ENCODE measurements at places on chromosomes 6 and 20.

GRCh38 chr6:68975064-68975463, 340.0 kb downstream of the ADGRB3 start:
- no peaks in the 10 kb centered on the region for H3K4me1 ChIP-seq
- no peak overlapping the region for H3K27ac ChIP-seq
- no peak overlapping the region for H3K4me3 ChIP-seq
- no peaks in the 10 kb centered on the region for H3K36me3 ChIP-seq
- DNase-seq, result no peak
- H3K27me3 ChIP-seq, result no peaks in the 10 kb centered on the region

DNA sequence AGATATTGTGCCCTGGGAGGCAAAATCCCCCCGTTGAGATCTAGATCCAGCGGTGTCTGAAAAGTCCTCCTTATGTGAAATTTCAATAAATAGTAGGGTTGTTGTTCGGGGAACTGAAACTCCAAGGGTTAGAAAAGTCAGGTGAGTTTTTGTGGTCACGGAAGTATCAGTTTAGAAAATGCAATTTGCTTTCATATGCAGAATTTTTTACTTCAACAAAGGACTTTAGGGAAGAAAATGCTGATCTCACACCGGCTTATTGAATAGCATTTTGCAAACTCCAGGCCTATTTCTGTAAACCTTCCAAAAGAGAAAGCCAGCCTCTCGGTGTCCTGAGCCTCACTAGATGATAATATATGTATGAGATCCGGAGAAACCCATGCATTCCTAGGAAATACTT, 254.7 kb downstream of the TSHZ2 start:
- no peak overlapping the region for H3K27ac ChIP-seq
- DNase-seq, result no peak
- H3K4me3 ChIP-seq, result no peak overlapping the region
- H3K27me3 ChIP-seq, result no peaks in the 10 kb centered on the region
- no peaks in the 10 kb centered on the region for H3K36me3 ChIP-seq

DNA sequence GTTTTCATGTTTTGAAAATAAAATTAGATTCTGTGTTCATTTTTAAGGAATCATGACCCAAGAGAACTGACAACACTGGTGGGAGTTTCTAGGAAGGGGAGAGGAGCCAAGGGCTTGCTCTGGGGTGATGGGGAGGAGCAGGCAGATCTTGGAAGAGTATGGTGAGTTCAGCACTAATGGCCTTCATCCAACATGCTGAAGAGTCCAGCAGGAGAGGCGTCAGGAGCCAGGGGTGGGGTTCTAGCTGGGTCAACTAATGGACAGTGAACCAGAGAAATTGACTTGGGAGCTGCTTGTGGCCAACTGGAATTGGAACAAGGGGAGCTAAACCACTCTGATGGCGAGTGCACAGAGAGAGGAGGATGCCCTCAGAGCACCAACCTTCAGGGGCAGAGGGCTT, 107.1 kb downstream of the MRPL14 start:
- no peaks in the 10 kb centered on the region for H3K4me1 ChIP-seq
- DNase-seq, result no peak
- no peak overlapping the region for H3K4me3 ChIP-seq
- peak overlapping the region; percentile 26 for H3K27ac ChIP-seq
- no peaks in the 10 kb centered on the region for H3K36me3 ChIP-seq

DNA sequence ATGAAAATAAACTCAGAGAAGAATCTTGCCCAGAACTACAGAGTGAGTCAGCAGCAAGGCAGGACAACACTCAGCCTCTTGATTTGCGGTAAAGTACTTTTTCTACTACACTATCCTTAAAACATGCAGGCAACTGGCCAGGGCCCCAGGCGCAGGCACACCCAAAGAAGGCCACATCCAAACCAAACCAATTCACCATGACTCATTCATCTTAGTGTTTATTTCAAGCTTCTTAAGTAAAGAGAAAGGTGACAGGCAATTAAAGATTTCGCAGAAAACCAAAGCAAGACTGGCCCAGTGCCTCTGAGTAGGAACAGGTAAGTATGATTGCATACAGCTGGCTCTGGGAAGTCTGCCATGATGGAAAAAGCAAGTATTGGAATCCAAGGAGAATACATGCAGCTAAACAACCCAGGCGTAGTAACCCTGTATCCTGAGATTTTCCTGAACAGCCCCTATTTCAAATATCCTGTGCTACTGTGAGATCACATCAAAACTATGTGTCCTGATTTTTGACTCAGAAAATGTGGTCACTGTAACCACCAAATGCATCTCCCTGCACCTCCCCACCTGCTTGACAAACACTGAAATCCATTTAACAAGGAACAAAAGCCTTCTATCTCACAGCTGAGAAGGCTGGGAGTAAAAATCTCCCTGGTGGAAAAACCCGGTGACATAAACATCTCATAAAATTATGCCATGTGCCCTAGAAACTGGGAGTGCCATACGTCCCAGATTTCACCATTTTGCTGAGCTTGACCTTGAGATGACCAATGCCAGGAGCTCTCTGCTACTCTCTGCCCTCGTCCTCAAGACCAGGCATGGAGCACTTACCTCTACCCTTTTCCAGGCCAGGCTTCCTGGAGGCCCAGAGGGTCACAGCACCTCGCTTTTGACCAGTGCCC, 12.4 kb downstream of the WFDC3 start:
- no peak overlapping the region for H3K27ac ChIP-seq
- DNase-seq, result no peak
- no peaks in the 10 kb centered on the region for H3K36me3 ChIP-seq
- no peak overlapping the region for H3K4me3 ChIP-seq

DNA sequence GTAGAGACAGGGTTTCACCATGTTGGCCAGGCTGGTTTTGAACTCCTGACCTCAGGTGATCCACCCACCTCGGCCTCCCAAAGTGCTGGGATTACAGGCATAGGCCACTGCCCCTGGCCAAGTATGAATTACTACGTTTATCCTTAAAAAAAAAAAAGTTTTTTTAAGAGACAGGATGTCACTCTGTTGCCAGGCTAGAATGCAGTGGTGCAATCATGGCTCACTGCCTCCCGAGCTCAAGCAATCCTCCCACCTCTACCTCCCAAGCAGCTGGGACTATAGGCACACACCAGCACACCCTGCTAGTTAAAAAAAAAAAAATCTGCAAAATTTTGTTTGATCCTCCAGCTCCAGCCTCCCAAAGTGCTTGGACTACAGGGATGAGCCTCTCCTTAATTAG, 23.1 kb downstream of the IYD start:
- peaks cover 30% of the 10 kb centered on the region for H3K27me3 ChIP-seq
- no peak for DNase-seq
- no peak overlapping the region for H3K4me3 ChIP-seq
- H3K27ac ChIP-seq, result no peak overlapping the region

- no peak overlapping the region for H3K27ac ChIP-seq
- no peaks in the 10 kb centered on the region for H3K36me3 ChIP-seq
- no peak for DNase-seq
- H3K4me3 ChIP-seq, result no peak overlapping the region
These were observed 52.7 kb downstream of the IL20RA start for GRCh38 chr6:136992113-136992512.

DNA sequence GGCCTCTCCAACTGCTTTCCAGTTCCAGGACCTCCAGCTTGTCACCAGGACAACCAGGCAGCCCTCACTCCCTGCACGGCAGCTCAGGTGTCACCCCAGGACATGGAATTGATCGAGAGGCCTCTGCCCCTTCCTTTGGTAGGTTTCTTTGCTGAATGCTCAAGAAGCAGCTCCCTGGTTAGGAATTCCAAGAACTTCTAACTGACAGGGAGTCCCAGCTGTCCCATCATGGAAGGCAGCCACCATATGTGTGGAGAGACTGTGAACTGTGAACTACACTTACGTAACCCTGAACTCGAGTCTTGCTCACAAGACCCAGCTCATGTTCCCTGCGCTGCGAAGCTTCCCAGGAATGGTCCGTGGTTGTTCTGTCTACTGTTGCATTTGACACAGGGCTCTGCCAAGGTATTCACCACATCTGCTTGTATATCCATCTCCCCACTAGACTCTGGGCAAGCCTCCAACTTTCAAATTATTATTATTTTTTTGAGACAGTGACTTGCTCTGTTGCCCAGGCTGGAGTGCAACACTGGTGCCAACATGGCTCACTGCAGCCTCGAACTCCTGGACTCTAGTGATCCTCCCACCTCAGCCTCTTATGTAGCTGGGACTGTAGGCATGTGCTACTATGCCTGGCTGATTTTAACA, 35.7 kb downstream of the MGME1 start:
- no peak overlapping the region for H3K27ac ChIP-seq
- DNase-seq, result no peak
- H3K27me3 ChIP-seq, result peaks cover 12% of the 10 kb centered on the region
- no peaks in the 10 kb centered on the region for H3K4me1 ChIP-seq
- H3K4me3 ChIP-seq, result no peak overlapping the region
- no peaks in the 10 kb centered on the region for H3K36me3 ChIP-seq

- peak; percentile 33 for DNase-seq
- H3K27me3 ChIP-seq, result peaks cover 45% of the 10 kb centered on the region
- no peak overlapping the region for H3K27ac ChIP-seq
- no peak overlapping the region for H3K4me3 ChIP-seq
These were observed 38.6 kb upstream of the SENP6 start for GRCh38 chr6:75563032-75563431.

- peaks cover 2% of the 10 kb centered on the region for H3K36me3 ChIP-seq
- DNase-seq, result no peak
- peak overlapping the region; percentile 5 for H3K27ac ChIP-seq
- H3K27me3 ChIP-seq, result no peaks in the 10 kb centered on the region
- no peak overlapping the region for H3K4me3 ChIP-seq
These were observed 21.9 kb upstream of the CHMP4B start for GRCh38 chr20:33789109-33789857.

- H3K4me3 ChIP-seq, result no peak overlapping the region
- H3K4me1 ChIP-seq, result peaks cover 81% of the 10 kb centered on the region
- no peak for DNase-seq
- H3K36me3 ChIP-seq, result peaks cover 63% of the 10 kb centered on the region
- no peaks in the 10 kb centered on the region for H3K27me3 ChIP-seq
- no peak overlapping the region for H3K27ac ChIP-seq
These were observed 59.1 kb upstream of the RIPOR2 start for GRCh38 chr6:24994812-24995211.

- no peaks in the 10 kb centered on the region for H3K36me3 ChIP-seq
- no peaks in the 10 kb centered on the region for H3K4me1 ChIP-seq
- no peak for DNase-seq
- no peak overlapping the region for H3K27ac ChIP-seq
- no peak overlapping the region for H3K4me3 ChIP-seq
These were observed 181.6 kb upstream of the AKAP12 start for GRCh38 chr6:151058021-151058733.

- peaks cover 37% of the 10 kb centered on the region for H3K36me3 ChIP-seq
- H3K4me1 ChIP-seq, result peaks cover 20% of the 10 kb centered on the region
- H3K4me3 ChIP-seq, result no peak overlapping the region
- H3K27ac ChIP-seq, result peak overlapping the region; percentile 8
These were observed 28.9 kb downstream of the SNX5 start for GRCh38 chr20:17939622-17940223.

DNA sequence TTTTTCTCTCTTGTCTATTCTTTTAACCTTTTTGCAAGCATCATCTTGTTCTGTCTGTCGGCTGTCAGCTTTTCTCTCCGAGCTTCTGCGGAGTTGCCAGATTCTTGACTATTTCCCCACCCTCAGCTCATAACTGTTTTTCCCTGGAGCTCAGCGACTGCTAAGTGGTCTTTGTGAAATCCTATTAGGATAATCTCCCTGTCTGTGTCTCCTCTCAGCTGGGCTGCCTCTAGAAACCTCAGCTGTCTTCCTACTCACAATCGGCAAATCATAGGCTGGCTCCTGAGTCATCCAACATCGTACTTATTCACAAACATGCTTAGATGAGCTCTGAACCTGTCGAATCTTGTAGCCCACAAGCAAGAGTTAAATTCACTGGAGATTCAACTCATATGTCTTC, 332.3 kb downstream of the PTPRT start:
- no peak overlapping the region for H3K4me3 ChIP-seq
- H3K36me3 ChIP-seq, result no peaks in the 10 kb centered on the region
- no peak for DNase-seq
- H3K27ac ChIP-seq, result no peak overlapping the region
- H3K4me1 ChIP-seq, result no peaks in the 10 kb centered on the region

GRCh38 chr6:169424149-169424804, 170.6 kb upstream of the THBS2 start:
- DNase-seq, result no peak
- H3K4me1 ChIP-seq, result no peaks in the 10 kb centered on the region
- no peak overlapping the region for H3K27ac ChIP-seq
- H3K4me3 ChIP-seq, result no peak overlapping the region

GRCh38 chr6:152380993-152381898, 255.9 kb downstream of the SYNE1 start:
- H3K36me3 ChIP-seq, result no peaks in the 10 kb centered on the region
- no peak overlapping the region for H3K4me3 ChIP-seq
- no peak overlapping the region for H3K27ac ChIP-seq
- no peaks in the 10 kb centered on the region for H3K4me1 ChIP-seq
- no peak for DNase-seq

DNA sequence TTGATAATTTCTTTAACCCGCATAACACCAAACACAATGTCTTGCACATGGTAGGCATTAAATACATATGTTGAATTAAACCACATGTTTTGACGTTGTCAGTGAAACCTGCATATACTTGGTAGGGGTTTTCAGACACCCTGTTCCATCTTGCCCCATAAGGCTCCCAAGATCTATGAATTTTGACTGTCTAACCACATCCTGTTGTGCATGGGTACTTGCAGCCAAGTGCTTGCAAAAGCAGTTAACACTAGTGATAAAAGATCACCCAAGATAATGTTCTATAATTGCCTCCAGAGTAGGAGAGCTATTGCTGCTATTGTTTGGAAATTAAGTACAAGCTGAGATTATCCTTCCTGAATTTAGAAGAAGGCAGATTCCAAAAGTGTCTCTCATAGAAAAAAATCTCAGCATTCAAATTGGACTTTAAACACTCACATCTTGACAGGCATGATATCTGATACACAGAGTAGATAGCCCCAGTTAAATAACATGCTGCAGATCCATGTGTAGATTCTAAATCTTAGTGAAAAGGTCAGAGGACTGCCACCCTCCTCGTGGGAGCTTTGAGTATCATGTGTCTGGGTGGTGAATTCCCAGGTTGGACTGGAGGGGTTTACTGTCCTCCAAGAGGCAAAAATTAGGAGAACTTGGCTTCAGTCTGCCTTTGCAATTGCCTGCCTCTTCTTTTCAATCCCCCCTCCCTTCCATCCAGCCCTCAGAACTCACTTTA, 25.8 kb upstream of the CCN6 start:
- peaks cover 54% of the 10 kb centered on the region for H3K4me1 ChIP-seq
- H3K4me3 ChIP-seq, result peak overlapping the region; percentile 42
- H3K27me3 ChIP-seq, result no peaks in the 10 kb centered on the region

DNA sequence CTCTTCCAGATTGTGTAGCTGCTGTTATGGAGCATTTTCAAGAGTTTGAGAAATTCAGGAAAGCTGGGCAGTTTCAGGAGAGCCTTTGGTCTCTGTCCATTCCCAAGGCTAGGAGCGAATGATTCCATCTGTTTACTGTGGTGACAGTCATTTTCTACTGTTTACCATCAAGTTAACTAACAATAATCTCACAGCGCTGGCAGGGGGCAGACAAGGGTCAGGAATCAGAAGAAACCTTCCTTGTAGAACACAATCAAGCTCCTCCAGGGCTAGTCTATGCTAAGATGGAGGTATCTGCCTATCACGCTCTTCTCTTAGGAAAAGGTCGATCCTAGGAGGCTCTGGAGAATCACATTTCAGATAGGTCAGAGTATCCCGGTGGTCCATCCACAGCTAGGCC, 293.9 kb downstream of the KIF16B start:
- H3K36me3 ChIP-seq, result no peaks in the 10 kb centered on the region
- no peak overlapping the region for H3K27ac ChIP-seq
- H3K4me3 ChIP-seq, result no peak overlapping the region

Measured in activated naive CD4-positive, alpha-beta T cell treated with anti-CD3 and anti-CD28 coated beads, Interleukin-2, amount 10 ng/mL, durations not matched to agents 7 days and 5 days (primary cell).